Osteocyte (in vitro differentiated cells): ENCODE measurements at places on chromosomes 16 and 17.

GRCh38 chr17:28688481-28688880 lies 23.2 kb downstream of the PROCA1 start:
- no peaks in the 10 kb centered on the region for H3K27me3 ChIP-seq
- H3K36me3 ChIP-seq, result peaks cover 65% of the 10 kb centered on the region
- no peaks in the 10 kb centered on the region for H3K4me1 ChIP-seq
- no peak for DNase-seq

- no peak for DNase-seq
- no peaks in the 10 kb centered on the region for H3K36me3 ChIP-seq
- H3K4me1 ChIP-seq, result peaks cover 16% of the 10 kb centered on the region
- peak overlapping the region; percentile 60 for H3K4me3 ChIP-seq
These were observed 5.6 kb upstream of the TUBG2 start for GRCh38 chr17:42653179-42654124.

DNA sequence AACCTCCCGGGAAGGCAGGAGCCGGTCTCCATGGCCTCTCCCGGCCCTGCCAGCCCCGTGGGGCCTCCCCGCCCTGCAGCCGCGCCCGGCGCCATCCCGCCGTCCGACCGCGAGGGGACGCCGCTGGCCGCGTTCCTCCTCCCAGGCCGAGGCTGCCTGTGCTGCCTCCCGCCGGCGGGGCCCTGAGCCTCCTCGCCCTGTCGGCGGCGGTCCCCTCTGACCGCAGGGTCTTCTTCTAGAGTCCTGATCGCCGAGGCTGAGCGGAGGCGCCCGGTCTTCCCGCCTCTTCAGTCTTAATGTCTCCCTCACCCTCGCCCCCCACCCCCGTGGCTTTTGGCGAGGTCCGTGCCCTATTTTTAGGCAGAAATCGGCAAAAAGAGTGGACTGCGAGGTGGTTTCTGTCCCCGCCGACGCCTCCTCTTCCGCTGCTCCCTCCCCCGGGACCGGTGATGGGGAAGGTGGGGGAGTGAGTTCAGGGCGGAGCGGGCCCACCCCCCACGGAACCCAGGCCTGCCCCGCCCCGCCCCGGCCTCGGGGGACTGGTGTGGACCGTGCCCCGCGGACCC lies 794 bp upstream of the CPNE7 start:
- peak overlapping the region; percentile 63 for H3K4me3 ChIP-seq
- no peaks in the 10 kb centered on the region for H3K27me3 ChIP-seq
- no peaks in the 10 kb centered on the region for H3K36me3 ChIP-seq

GRCh38 chr16:84529607-84530006 lies 25.1 kb upstream of the MEAK7 start:
- no peak overlapping the region for H3K27ac ChIP-seq
- H3K4me3 ChIP-seq, result no peak overlapping the region
- H3K36me3 ChIP-seq, result peaks cover 2% of the 10 kb centered on the region
- H3K4me1 ChIP-seq, result peaks cover 32% of the 10 kb centered on the region
- no peaks in the 10 kb centered on the region for H3K27me3 ChIP-seq

- H3K27ac ChIP-seq, result peak within 1 kb of the TSS; percentile 93
- peak within 1 kb of the TSS; percentile 85 for H3K4me3 ChIP-seq
- DNase-seq, result peak; percentile 96
- peaks cover 22% of the 10 kb centered on the region for H3K4me1 ChIP-seq
- H3K27me3 ChIP-seq, result no peaks in the 10 kb centered on the region
- H3K36me3 ChIP-seq, result peaks cover 5% of the 10 kb centered on the region
These were observed at the start of gene ZNF771 for GRCh38 chr16:30407102-30407803. TSS of gene ZNF771 (plus strand) at chr16:30407606. CDS start at chr16:30408054, 448 bp downstream.

GRCh38 chr16:11668623-11669379 lies 546 bp downstream of the SNN start:
- H3K36me3 ChIP-seq, result peaks cover 3% of the 10 kb centered on the region
- no peak for DNase-seq
- H3K27ac ChIP-seq, result no peak overlapping the region
- H3K4me1 ChIP-seq, result peaks cover 31% of the 10 kb centered on the region
- no peaks in the 10 kb centered on the region for H3K27me3 ChIP-seq
- peak overlapping the region; percentile 72 for H3K4me3 ChIP-seq

- DNase-seq, result no peak
- H3K27me3 ChIP-seq, result no peaks in the 10 kb centered on the region
- H3K27ac ChIP-seq, result peak overlapping the region; percentile 59
These were observed 21.1 kb downstream of the CDR2 start for GRCh38 chr16:22353191-22353919.

- no peak for DNase-seq
- no peak overlapping the region for H3K27ac ChIP-seq
- no peaks in the 10 kb centered on the region for H3K27me3 ChIP-seq
- peaks cover 9% of the 10 kb centered on the region for H3K36me3 ChIP-seq
- H3K4me3 ChIP-seq, result no peak overlapping the region
These were observed 15.2 kb downstream of the RABEP1 start for GRCh38 chr17:5297245-5297644.

- no peak for DNase-seq
- peaks cover 21% of the 10 kb centered on the region for H3K36me3 ChIP-seq
- no peak overlapping the region for H3K4me3 ChIP-seq
- peak overlapping the region; percentile 10 for H3K27ac ChIP-seq
These were observed 30.1 kb downstream of the VAC14 start for GRCh38 chr16:70770626-70771552.

DNA sequence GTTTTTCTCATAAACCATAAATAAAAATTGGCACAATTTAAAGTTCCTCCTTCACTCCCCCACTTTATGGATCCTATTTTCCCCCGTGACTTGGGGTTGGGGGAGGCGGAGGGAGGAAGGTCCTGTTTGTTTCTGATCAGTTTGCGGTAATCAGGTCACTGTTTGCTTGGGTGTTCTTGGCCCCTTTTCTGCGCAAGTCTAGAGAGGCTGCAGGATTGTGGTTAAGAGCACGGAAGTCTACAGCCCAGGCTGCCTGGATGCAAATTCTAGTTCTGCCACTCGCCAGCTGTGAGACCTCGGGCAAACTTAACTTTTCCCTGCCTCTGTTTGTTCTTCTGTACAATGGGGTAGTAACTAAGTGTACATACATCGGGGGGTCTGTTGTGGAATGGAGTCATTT lies 12.1 kb downstream of the ATP2C2 start:
- no peaks in the 10 kb centered on the region for H3K36me3 ChIP-seq
- no peak for DNase-seq
- no peak overlapping the region for H3K4me3 ChIP-seq
- no peaks in the 10 kb centered on the region for H3K4me1 ChIP-seq

DNA sequence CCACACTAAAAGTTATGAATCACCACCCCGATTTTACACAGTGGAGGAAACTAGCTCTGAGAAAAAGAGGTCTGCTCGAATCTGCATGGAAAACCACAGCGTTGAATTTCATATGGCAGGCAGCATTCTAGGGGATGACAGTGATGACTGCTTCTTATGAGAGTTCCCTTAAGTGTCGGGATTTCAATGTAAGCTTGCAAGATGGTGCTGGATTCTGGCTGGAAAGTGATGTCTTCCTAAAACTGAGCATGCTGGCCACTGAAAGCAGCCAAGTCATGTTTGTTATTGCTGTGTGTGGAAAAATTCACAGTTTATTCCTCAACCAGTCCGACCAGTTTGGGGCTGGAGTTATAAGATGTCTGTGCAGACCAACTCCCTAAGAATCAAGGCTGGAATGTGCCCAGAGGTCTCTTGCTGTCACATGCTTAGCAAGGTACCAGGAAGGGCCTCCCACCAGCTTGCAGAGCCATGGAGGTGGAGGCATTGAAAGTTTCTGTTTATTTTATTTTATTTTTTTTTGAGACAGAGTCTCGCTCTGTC lies 37.2 kb upstream of the GAN start:
- H3K4me3 ChIP-seq, result no peak overlapping the region
- no peaks in the 10 kb centered on the region for H3K4me1 ChIP-seq
- H3K27ac ChIP-seq, result no peak overlapping the region
- no peaks in the 10 kb centered on the region for H3K27me3 ChIP-seq
- H3K36me3 ChIP-seq, result no peaks in the 10 kb centered on the region

GRCh38 chr16:14070555-14070876 lies 603 bp upstream of the MRTFB start:
- peak overlapping the region; percentile 81 for H3K4me3 ChIP-seq
- no peak overlapping the region for H3K27ac ChIP-seq
- H3K4me1 ChIP-seq, result peaks cover 12% of the 10 kb centered on the region
- DNase-seq, result no peak

GRCh38 chr17:14752011-14752410 lies 451.1 kb downstream of the HS3ST3B1 start:
- peaks cover 13% of the 10 kb centered on the region for H3K4me1 ChIP-seq
- H3K27me3 ChIP-seq, result no peaks in the 10 kb centered on the region
- DNase-seq, result no peak
- no peak overlapping the region for H3K4me3 ChIP-seq
- no peak overlapping the region for H3K27ac ChIP-seq
- no peaks in the 10 kb centered on the region for H3K36me3 ChIP-seq

GRCh38 chr17:43219001-43219400 lies 7.3 kb downstream of the TMEM106A start:
- H3K4me1 ChIP-seq, result no peaks in the 10 kb centered on the region
- DNase-seq, result peak; percentile 57
- H3K4me3 ChIP-seq, result no peak overlapping the region
- H3K36me3 ChIP-seq, result peaks cover 11% of the 10 kb centered on the region

DNA sequence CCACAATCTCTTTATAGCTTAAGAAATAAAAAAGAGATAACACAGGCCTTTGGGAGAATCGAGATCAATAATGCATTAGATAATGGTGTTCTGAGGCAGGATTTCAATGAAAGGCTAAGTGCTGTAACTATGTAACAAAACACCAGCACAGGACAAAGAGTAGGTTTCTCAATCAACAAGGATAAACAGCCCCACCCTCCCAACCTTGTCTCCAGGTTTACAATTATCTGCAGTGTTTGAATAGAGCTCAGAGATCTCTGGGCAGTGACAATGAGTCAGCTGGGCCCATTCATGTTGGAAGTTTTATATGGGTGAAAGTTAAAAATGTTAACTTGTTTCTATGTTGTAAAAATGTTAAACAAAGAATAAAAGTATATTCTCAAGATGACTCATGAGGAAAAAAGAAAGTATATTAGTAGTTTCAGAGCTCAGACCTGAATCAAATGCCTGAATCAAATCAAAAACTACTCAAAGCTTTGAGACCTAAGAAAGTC lies 17.0 kb upstream of the KRT20 start:
- no peaks in the 10 kb centered on the region for H3K36me3 ChIP-seq
- H3K27me3 ChIP-seq, result peaks cover 2% of the 10 kb centered on the region
- no peak overlapping the region for H3K4me3 ChIP-seq
- DNase-seq, result no peak
- H3K4me1 ChIP-seq, result peaks cover 19% of the 10 kb centered on the region
- H3K27ac ChIP-seq, result no peak overlapping the region

GRCh38 chr16:19881783-19882182 lies 2.9 kb downstream of the GPRC5B start:
- H3K27ac ChIP-seq, result no peak overlapping the region
- peaks cover 19% of the 10 kb centered on the region for H3K4me1 ChIP-seq
- no peaks in the 10 kb centered on the region for H3K36me3 ChIP-seq
- H3K4me3 ChIP-seq, result no peak overlapping the region
- DNase-seq, result no peak

DNA sequence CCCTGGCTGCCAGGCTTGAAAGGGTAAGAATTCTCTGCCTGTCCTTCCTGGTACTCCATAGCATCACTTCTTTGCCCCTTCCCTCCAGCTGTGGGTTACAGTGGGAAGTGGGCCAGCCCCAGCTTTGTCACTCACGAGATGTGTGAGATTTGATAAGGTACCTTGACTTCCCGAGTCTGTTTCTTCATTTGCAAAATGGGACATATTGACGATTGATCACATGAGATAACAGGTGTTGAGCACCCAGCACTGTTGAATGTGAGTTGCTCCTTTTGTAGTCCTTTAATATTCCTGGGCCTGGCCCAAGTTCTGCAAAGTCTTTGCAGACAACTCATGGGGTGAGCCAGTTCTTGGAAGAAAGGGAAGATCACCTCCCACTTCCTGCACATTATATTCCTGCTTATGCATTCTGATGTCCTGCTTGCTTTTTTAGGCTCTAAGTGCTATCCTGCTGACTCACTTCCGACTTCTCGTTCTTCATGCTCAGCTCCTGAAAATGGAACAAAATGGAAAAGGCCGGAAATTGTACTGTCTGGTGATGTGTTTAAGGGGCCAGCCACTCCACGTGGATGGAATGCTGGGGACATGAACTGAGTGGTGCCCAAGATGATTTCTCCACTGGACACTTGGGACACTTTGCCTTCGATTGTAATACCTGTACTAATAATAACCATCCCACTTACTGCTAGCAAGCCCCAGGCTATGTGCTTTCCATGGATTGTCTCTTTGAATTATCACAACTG lies 8.3 kb upstream of the NLK start:
- H3K4me1 ChIP-seq, result peaks cover 13% of the 10 kb centered on the region
- H3K36me3 ChIP-seq, result no peaks in the 10 kb centered on the region
- H3K27ac ChIP-seq, result peak overlapping the region; percentile 65
- DNase-seq, result no peak
- no peak overlapping the region for H3K4me3 ChIP-seq

GRCh38 chr16:53142823-53143568 lies 88.2 kb downstream of the CHD9 start:
- H3K27me3 ChIP-seq, result no peaks in the 10 kb centered on the region
- H3K4me1 ChIP-seq, result peaks cover 14% of the 10 kb centered on the region
- no peak overlapping the region for H3K4me3 ChIP-seq
- peaks cover 3% of the 10 kb centered on the region for H3K36me3 ChIP-seq
- no peak for DNase-seq
- H3K27ac ChIP-seq, result no peak overlapping the region

DNA sequence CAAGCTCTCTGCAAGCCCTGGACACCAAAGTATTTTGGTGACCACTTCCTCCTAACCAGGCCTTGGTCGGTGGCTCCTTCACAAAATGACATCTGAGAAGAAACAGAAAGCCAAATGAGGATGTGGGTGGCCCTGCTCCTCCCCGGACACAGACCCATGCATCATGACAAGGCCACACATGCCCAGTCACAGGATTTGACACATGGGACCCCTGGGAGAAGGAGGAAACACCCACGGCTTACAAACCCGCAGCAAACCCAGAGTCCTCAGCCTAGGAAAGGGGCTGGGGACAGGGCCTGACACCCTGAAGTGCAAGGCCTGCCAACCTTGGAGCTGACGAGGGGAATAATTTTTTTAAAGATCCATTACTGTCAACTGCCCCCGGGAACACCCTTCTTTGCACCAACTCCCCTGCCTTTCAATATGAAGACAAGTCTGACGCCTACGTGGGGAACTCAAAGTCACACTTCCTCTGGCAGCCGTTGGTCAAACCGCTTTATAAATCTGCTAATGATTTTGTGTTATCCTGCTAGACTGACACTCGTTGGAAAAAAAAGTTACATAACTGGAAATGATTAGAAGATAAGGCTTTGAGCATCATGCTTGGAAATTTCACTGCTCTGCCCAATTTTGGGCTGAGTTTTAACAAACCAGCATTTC lies 41.3 kb downstream of the GAS7 start:
- no peak overlapping the region for H3K27ac ChIP-seq
- no peak overlapping the region for H3K4me3 ChIP-seq
- DNase-seq, result no peak
- peaks cover 10% of the 10 kb centered on the region for H3K4me1 ChIP-seq

DNA sequence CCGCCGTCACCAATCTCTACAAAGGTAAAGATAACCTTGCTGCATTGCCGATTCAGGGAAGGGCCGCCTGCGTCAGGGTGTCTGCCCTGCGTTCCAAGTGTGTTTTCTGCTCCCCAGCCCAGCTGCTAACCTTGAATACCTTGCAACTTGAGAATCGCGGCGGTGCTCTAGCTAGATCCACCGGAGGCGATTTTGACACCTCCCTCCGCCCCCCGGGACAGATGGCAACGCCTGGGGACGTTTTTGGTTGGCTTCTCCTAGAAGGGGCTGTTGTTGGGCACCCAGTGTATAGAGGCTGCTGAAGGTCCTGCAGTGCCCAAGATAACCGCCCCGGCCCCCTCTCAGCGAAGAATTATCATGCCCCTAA lies 1.5 kb downstream of the HAPSTR1 start:
- H3K36me3 ChIP-seq, result peaks cover 16% of the 10 kb centered on the region
- no peaks in the 10 kb centered on the region for H3K27me3 ChIP-seq
- peaks cover 47% of the 10 kb centered on the region for H3K4me1 ChIP-seq
- peak overlapping the region; percentile 99 for H3K4me3 ChIP-seq

- H3K27me3 ChIP-seq, result peaks cover 17% of the 10 kb centered on the region
- DNase-seq, result no peak
- H3K27ac ChIP-seq, result no peak overlapping the region
These were observed 103.3 kb downstream of the GNAO1 start for GRCh38 chr16:56294579-56294978.
